Thyroid gland (tissue), 4 donors: ENCODE measurements at places on chromosomes 7 and 10. TPM values are rescaled to one million over a fixed set of nuclear protein-coding genes. Genes with fewer than 3 reads are reported as not detected.

CYP26A1 gene
- not detected for total RNA-seq

DNA sequence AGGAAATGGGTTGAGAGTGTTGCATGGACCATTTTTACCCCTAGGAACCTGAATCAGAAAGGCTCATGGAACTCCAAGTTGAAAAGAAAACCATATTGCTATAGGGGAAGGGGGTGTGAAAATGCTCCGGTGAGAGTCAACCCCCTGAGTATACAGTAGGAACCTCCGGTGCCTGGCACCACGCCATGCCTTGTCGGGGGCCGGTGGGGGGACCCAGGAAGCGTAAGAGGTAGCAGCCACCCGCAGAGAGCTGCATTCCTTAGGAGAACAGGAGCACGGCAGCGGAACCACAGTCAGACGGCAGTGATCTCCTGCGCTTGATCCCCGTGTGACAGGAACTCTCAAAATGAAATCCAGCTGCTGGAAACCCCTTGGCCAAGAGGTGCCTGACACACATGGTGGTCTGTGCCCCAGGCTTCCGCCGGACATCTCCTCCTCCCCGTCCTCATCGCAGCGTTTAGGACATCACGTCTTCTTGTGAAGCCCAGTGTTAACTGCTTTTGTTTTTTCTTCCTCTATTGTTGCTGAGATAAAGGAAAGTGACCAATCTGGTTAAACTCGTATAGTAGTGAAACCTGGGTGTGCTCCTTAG lies 186.8 kb downstream of the CELF2 start:
- no peaks in the 10 kb centered on the region for H3K27me3 ChIP-seq
- H3K4me3 ChIP-seq: peak overlapping the region; percentile 2
- peak; percentile 85 for DNase-seq
- no peaks in the 10 kb centered on the region for H3K4me1 ChIP-seq
- peak overlapping the region; percentile 59 for H3K27ac ChIP-seq

GNG11 gene
- 41.9 TPM for total RNA-seq

DNA sequence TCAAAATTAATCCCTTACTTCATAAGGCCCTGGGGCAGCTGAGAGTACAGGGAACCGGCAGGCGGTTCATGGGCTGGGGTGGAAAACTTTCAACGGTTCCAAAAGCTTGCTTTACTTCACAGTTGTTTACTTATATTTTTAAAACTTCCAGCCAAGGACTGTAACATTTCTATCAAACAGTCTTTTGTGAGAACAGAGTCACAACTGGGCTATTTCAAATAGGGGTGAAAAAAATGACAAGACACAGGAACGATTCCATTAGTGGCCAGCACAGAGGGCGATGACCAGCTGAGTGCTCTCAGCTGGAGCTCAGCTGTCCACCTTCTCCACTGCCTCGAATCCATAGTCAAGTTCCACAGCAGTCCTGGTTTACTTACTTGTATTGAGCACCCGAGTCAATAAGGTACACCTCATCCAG lies 48.2 kb downstream of the XPNPEP1 start:
- peaks cover 4% of the 10 kb centered on the region for H3K4me1 ChIP-seq
- no peak overlapping the region for H3K4me3 ChIP-seq
- H3K27me3 ChIP-seq: no peaks in the 10 kb centered on the region
- no peak for DNase-seq

GRCh38 chr10:111511751-111512150 lies 434.9 kb downstream of the ADRA2A start:
- no peak overlapping the region for H3K4me3 ChIP-seq
- H3K36me3 ChIP-seq: no peaks in the 10 kb centered on the region
- H3K27me3 ChIP-seq: no peaks in the 10 kb centered on the region
- H3K27ac ChIP-seq: no peak overlapping the region
- H3K4me1 ChIP-seq: no peaks in the 10 kb centered on the region

GRCh38 chr7:156759143-156759542 lies 118.6 kb downstream of the RNF32 start:
- no peaks in the 10 kb centered on the region for H3K4me1 ChIP-seq
- no peak for DNase-seq
- H3K36me3 ChIP-seq: no peaks in the 10 kb centered on the region

GRCh38 chr10:11104772-11105675 lies 87.4 kb downstream of the CELF2 start:
- no peaks in the 10 kb centered on the region for H3K36me3 ChIP-seq
- no peak overlapping the region for H3K27ac ChIP-seq
- no peaks in the 10 kb centered on the region for H3K27me3 ChIP-seq
- no peak overlapping the region for H3K4me3 ChIP-seq
- DNase-seq: no peak
- no peaks in the 10 kb centered on the region for H3K4me1 ChIP-seq

SEMA3D gene
- total RNA-seq: 78.8 TPM

DNA sequence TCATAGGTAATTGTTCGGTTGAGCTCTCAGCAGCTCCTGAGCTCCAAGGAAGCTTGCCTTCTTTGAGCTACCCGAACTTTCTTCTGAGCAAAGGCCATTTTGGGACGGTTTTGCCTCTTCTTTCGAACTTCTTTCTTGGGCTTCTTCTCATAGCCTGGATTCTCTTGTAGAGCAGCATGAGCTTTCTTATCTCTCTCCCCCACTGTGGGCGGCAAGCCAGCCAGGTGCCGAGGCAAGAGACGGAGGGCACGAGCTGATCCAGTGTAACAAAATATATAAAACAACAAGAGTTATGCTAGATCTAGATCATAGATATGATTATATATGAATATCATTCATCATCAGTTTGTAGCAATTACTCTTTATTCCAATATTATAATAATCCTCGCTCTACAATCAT lies 16.5 kb upstream of the KNDC1 start:
- DNase-seq: no peak
- H3K4me1 ChIP-seq: no peaks in the 10 kb centered on the region
- no peaks in the 10 kb centered on the region for H3K27me3 ChIP-seq
- no peaks in the 10 kb centered on the region for H3K36me3 ChIP-seq
- H3K4me3 ChIP-seq: no peak overlapping the region
